ENCODE measurements at places on chromosomes 6 and 20.

DNA sequence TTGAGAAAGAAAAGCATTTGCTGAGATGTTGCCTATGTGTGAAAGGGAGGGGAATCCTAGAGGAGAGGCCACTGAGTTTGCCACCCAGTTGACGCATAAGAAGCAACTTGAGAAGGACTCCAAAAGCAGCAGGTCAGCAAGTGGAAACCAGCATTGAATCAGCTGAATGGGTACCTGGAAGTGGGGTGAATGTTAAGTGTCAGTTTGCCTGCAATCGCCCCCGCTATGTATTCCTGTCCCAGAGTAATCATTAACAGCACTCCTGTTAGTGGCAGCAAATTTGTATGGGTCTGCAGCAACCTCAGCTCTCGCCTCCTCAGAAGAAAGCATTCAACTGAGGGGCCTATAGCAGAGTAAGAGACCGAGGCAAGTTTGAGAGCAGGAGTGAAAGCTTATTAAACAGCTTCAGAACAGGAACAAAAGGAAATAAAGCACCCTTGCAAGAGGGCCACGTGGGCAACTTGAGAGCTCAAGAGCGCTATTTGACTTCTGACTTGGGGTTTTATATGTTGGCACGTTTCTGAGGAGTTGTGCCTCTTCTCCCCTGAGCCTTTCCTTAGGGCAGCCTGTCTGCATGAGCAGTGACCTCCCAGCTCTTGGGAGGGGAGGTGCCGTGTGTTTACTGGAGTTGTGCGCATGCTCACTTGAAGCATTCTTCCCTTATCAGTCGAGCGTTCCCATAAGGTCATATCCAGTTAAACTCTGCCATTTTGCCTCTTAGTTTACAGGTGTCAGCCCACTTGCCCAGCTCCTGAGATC is 122.6 kb upstream of the PHACTR1 start:
- DNase-seq: no peak

GRCh38 chr6:80348263-80348662 is 241.8 kb downstream of the BCKDHB start:
- DNase-seq: no peak

DNA sequence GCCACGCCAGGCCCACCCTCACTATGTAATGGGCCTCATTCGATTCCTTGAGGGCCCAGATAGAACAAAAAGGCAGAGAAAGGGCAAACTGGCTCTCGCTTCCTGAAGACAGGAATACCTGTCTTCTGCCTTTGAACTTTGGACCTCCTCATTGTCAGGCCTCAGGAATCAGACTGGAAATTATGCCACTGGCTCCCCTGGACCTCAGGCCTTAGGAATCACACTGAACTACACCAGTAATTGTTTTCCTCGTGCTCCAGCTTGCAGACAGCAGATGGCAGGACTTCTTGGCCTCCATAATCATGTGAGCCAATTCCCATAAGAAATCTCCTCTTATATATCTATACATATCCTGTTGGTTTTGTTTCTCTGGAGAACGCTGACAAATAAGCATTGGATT is 258.6 kb upstream of the KCNG1 start:
- no peak for DNase-seq

GRCh38 chr6:111276736-111277135 is 189.4 kb downstream of the SLC16A10 start:
- no peak for DNase-seq

- no peak for DNase-seq
Observed at GRCh38 chr6:75505424-75505823, 11.8 kb upstream of the FILIP1 start.

GRCh38 chr6:107793191-107793590 is 30.9 kb downstream of the SCML4 start:
- no peak for DNase-seq

- DNase-seq: no peak
Observed at GRCh38 chr20:14488212-14488611, 150.8 kb upstream of the FLRT3 start.

GRCh38 chr6:119390247-119390793 is 40.8 kb upstream of the MAN1A1 start:
- DNase-seq: no peak

GRCh38 chr6:18023891-18024290 is 36.5 kb upstream of the KIF13A start:
- no peak for DNase-seq

- no peak for DNase-seq
Observed at GRCh38 chr6:125792680-125793079, 1.9 kb downstream of the NCOA7 start.

DNA sequence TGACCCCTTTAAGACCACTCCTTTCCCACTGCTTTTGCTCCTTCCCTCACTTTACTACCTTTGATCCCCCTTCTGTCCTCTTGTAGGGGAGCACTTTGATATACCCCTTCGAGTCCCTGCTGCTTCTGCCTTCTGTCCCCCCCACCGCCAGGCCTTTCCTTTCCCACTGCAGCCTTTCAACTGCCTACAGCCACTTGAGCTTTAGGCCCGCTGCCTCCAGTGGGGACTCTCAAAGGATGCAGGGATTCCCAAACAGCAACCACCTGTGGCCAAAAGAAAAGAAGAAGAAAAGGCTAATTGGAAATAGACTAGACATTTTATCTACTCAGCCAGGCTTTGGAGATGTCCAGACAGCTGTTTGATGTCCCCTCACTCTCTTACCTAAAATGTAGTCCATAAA is 77.0 kb upstream of the DTNBP1 start:
- no peak for DNase-seq

- no peak for DNase-seq
Observed at GRCh38 chr6:55286824-55287223, 40.4 kb upstream of the GFRAL start.

- no peak for DNase-seq
Observed at GRCh38 chr6:168194732-168195567, 115.9 kb upstream of the FRMD1 start.

DNA sequence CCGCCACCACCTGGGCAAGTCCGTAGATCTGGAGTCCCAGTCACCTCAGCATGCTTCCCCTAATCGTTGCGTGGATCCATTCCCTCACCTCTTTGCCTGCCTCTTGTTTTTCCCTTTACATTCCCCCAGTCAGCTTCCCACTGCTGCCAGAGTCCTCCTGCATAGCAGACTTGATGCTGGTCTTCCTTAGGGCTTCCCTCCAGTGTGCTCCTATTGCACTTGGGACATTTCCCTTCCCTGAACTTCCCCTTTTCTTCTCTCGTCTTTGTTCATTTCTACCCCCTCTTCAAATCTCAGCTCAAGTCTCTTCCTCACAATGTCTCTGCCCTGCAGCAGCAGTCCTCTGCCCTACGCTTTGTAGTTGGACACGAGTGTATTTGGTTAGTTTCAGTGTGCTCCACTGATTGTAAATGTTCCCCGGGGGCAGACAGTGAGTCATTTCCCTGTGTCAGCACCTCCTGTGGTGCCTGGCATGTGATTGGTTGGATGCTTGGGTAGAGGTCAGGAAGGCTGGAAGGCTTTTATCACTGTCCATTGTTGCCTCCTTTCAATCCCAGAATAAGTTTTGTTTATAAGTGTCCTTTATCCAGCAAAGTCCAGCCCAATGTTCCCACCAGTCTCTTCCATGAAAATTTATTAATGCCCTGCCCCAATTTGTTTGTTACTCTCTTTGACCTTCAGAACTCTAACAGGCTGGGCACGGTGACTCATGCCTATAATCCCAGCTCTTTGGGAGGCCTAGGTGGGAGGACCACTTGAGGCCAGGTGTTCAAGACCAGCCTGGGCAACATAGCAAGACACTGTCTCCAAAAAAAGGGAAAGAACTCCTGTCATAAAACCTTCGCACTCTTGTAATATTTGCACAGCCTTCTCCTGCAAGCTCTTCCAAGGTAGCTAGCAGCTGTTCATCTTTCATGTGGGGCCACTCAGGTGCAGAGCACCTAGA is 38.3 kb downstream of the FAM120B start:
- DNase-seq: no peak

DNA sequence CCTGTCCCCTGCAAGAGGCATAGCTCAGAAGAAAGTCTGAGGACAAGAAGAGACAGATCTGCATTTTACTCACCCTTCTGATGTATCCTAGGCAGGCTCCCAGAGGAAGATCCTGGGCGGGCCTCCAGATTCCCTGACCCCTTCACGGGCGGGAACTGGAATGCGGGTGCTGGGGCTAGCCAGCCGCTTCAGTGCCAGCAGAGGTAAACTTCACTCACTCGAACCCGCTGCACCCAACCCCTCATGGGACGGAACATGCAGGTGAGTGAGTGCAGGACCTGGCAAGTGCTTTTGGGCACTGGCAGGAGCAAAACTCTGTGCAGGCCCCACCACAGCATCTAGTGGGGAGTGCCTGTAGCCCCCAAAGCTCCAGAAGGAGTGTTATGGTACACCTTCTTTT is 171.8 kb downstream of the MMS22L start:
- DNase-seq: no peak

GRCh38 chr6:100803264-100804045 is 77.7 kb downstream of the ASCC3 start:
- DNase-seq: no peak

DNA sequence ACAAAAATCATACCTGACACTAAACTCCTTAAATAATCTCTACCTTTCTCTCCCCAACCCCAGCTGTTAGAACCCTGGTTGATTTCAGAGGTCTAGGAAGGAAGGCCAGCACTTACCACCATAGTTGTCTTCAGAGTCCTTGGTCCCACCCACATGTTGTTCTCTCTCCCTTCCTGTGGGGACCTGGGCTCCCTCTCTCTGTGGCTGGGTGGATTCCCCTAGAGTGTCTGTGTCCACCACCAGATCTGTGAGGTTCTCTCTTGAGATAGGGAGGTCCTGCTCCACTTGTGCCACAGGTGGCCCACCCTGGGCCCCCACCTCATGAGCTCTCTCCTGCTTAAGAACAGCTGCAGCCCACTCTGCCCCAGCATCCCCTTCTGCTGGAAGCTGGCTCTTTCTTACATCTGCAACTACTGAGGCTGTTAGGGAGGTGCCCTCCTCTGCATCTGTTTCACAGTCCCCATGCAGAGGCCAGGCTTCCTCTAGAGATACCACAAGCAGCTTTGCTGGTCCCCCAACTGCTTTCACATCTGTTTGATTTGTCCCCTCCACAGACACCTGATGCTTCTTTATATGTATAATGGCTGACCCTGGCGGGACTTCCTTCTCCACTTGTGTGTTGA is 5.2 kb downstream of the MDC1 start:
- peak; percentile 46 for DNase-seq

- peak; percentile 6 for DNase-seq
Observed at GRCh38 chr6:99822741-99823512, 171.1 kb downstream of the MCHR2 start.

GRCh38 chr6:170584954-170585498 is 589 bp upstream of the PDCD2 start:
- DNase-seq: no peak

- DNase-seq: no peak
Observed at GRCh38 chr20:59958123-59958522, at the start of gene CDH26. Gene CDH26, plus strand, starts transcription at chr20:59958423. Its CDS starts 304 bp downstream, at chr20:59958727.

GRCh38 chr20:44664131-44664530 is 12.6 kb upstream of the ADA start:
- DNase-seq: no peak

DNA sequence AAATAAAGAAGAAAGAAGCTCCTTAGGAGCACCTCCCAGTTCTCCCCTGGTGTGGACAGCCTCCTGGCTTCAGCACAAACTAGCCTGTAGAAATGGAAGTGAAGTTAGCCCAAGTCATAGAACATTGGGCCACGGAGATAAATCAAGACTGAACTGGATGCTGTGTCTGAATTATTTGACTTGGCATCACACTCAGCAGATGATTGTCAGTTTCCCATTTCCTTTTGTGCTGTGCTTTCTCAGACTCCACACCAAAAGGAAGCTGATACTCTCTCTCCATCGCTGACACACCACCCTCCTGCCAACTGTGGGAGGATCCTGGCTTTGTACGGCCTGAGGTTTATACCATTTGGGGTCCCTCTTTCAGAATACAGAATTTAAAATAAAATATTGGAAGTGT is 209.8 kb downstream of the TFAP2A start:
- no peak for DNase-seq

DNA sequence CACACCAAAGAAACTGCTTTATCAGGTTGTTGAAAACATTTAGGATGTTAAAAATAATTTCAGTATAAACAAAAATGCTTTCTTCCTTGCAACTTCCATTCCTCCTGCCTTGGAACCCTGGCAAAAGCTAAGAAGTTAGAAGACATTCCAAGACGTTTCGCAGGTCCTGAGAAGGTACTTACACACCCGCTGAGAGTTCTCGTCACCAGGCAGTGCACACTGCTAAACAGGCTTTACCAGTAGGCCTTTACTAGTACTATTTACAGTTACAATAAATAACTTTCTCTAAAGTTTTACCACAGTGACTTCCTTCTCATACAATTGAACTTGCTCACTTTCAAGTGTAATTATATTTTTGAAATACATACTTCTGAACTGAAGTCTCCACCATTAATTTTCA is 81.4 kb upstream of the RPS6KA2 start:
- DNase-seq: no peak

DNA sequence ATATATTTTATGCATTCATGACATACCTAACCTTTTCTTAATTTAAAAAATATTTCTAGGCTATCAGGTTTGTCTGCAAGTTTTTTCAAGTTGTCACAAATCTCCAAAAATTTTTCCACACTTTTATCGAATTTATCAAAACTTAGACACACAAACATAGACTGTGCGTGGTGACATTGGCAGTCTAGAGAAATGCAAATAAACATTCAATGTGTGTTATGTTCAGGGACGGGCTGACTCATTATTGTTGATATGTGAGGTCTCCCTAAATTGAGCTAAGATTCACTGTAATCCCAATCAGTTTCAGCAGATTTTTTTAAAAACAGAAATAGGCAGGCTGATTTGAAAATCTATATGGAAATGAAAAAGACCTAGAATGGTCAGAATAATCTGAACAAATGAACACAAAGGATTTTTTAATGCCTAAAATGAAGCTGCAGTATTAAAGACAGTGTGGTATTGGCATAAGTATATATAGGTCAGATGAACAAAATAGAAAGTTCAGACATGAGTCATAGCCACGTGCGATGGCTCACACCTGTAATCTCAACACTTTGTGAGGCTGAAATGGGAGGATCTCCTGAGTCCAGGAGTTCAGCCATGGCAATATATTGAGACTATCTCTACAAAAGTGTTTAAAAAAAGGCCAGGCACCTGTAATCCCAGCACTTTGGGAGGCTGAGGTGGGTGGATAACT is 19.2 kb downstream of the BLTP3A start:
- DNase-seq: no peak

DNA sequence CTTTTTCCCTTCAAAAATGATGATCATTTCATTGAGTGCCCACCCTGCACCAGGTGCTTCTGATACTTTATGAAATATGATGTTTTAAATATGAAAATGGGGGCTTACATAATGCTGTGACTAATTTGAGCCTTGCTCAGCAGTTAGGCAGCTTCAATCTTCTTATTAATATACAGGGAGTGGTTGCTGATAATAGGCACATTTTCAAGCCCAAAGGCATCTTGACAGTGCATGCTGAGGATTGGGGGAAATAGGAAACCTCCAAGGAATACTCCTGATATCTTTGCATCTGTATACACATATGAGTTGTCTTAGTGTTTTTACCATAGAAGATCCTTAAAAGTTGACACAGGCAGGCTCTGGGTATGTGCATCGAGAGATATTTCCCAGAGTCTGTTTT is 262.3 kb upstream of the SASH1 start:
- DNase-seq: no peak

DNA sequence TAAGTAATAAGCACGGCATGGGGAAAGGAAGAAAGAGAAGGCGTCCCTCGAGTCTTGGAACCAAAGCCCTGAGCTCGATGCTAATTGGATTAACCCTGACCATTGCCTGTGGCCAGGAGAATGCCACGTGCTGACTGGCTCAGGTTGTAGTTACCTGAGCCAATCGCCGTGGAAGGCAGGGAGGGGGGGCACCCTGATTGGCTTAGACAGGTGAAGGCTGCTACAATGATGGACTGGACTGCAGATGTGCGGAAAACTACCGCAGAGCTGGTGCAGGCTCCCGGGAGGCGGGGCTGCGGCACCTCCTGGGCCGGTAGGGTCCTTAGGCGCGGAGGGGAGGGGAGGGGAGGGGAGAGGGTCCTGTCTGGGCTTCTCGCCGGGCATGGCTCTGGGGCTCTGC is 121.3 kb downstream of the TFAP2C start:
- no peak for DNase-seq

Data from DND-41 (cell line).